ENCODE measurements at places on chromosomes 7 and 10.

DNA sequence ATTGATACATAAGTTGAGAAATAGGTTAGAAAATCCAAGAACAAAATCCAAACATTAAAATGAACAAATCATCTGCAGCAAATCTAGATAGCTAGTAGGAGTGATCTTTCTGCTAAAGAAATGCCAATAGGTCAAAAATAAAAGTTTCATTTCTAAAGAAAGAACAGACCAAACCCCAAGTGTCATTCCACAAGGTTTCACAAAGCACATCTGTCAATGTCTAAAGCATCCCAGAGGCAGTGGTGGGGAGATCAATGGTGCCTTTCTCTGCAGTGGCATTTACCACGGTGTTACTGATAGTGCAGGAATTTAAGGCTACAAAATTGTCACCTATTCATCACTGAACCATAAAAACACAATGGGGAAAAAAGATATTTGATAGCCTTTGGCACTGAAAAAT is 147.9 kb downstream of the PARD3 start:
- DNase-seq: no peak

DNA sequence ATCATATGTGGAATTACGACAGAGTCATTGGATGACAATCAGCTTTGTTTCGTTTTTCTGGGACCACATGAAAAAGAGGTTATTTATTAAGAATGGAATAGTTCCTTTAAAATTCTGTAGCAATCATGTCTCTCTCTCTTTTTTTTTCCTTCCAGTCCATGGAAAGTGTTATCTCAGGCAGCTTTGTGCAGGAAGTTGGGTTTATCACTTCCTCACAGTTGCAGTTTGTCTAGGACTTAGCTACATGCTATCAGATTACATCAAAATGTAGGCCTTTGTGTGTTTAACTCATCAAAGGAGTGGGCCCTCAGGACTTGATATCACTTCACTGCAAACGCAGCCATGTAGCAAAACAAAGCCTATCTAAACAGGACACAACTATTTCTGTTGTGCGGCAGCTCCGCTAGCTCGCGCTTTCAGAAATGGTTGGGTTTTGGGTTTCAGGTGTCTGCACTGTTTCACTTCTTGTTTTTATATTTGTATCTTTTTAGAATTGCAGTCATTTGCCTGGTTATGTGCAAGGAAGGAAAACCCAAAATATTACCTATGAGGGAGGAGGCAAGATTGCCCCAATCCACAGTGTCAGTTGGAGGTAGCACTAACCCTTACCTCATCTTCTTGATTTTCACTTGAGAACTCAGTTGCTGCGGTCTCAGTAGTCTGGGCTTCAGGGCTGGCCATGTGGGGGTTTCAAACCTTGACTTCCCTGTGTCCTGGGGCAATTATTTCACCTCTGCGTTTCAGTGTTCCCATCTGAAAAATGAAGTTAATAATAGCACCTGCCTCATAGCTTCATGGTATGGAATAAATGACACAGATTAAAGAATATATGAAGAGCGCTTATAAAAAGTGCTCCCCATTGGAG is 66.7 kb downstream of the HHEX start:
- no peak for DNase-seq

DNA sequence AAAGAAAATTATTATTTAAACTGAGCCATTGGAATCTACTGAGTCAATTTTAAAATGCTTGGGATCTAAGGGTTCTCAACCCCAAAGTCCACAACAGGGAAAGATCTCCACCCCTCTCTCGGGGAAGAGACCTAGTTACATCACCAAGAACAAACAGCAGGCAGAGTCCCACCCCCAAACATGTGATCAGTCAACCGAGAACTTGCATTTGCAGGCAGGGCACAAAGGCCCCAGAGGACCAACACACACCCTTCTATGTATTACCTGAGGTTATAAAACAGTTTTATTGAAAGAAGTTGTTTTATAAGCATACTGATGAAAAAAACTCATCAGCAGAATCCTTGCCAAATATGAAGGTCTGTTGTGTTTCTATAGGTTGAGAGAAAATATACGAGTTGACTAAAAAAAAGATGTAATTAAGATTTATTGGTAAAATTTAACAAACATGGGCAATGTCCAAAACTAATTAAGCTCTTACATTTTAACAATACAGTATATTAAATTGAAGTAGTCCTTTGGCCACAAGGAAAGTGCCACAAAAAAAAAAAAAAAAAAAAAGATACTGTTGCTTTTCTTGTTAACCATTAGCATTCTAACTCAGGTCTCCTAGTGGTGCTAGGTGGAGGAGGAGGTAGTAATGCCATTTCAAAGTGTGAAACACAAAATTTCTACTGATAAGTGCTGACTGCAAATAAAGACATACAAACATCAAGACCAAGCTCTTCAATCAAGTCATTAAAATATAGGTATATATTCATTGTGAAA is 975 bp upstream of the USP54 start:
- DNase-seq: no peak

DNA sequence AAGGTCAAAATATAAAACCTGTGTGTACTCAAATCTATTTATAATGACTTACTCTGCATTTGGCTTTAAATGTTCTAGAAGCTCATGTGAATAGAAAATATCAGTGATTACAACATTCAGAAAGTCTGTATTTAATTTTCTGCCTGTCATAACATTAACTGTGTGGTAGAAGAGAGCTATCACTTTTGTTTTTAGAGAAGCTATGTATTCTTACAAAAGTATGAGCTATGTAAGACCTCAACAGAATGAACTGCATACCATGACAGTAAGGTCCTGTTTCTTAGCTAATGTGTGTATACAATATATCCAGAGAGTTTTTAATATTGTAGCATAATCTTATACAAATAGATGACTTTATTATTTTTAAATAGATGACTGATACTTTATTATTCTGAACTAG is 61.5 kb downstream of the PTN start:
- DNase-seq: no peak

Data from stimulated activated CD8-positive, alpha-beta memory T cell treated with anti-CD3 and anti-CD28 coated beads, Interleukin-7, amount 100 ng/mL, for 24 hours (primary cell).